ENCODE measurements at places on chromosomes 16 and 17.

GRCh38 chr16:49504023-49504364, 130.4 kb downstream of the C16orf78 start:
- DNase-seq, result no peak

DNA sequence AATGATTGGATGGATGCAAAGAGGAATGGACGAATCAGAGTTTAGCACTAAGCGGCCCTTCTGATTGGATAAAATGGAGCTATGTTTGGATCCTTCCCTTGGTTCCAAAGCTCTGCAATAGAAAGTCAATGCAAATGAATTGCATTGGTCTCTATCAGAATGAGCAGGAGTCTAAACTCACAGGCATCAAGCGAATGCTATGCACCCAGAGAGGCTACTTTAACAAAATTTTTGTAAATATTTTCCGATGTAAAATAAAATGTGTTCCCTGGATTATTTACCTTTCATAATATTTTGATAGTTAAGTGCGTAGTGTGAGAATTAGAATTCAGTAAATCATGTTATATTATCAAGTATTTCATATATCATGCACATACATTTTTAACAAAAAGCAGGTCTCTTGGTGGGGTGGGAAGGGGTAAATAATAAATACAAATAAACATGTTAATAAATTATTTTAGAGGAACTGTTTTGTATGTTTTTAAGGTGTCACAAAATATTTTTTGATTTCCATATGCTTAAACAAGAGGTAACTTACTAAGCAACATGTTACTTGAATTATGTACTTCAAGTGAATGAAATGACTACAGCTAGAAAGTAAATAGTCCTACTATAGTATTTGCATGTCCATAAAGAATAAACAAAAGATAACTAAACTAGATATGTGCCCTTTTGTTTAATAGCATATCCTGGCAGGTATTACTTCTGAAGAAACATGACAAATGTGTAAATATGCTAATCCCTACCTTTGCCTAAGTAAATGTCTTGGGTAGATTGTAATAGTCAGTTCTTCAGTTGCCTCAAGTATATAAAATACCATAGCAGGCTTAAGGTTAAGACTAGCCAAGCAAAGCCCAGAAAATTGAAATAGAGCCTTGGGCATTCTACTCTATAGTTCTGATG, 4.4 kb upstream of the UNK start:
- no peak for DNase-seq

GRCh38 chr17:17944743-17945142, 27.5 kb downstream of the TOM1L2 start:
- DNase-seq, result no peak

GRCh38 chr17:44000141-44000860, 4.1 kb upstream of the NAGS start:
- DNase-seq, result no peak

DNA sequence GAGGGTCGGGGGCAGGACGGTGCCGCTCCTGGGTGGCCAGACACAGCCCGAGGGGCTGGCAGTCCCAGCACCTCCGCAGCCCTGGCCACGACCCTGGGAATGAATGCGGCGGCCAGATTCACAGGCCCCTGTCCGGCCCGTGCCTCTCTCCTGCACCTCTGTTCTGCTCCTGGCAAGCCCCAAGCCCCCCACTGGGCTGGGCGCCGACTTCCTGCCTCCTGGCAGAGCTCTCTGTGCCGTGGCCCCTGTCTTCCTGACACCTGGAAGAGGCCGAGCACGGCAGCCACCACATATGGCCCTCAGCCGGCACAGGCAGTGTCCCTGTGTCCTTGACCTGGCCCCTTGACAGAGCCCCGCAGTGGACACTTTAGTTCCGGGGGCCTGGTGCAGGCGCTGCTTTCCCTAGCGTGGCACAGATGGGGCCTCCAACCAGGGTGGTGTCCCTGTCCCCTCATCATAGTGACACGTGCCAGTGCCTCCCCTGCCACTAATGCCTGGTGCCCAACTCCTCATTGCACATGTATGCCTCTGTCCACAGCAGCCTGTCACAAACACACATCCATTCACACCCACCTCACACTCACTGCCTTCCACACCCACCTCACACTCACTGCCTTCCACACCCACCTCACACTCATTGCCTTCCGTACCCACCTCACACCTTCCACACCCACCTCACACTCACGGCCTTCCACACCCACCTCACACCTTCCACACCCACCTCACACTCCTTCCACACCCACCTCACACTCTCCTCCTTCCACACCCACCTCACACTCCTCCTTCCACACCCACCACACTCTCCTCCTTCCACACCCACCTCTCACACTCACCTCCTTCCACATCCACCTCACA, 110.6 kb upstream of the PLCG2 start:
- no peak for DNase-seq

DNA sequence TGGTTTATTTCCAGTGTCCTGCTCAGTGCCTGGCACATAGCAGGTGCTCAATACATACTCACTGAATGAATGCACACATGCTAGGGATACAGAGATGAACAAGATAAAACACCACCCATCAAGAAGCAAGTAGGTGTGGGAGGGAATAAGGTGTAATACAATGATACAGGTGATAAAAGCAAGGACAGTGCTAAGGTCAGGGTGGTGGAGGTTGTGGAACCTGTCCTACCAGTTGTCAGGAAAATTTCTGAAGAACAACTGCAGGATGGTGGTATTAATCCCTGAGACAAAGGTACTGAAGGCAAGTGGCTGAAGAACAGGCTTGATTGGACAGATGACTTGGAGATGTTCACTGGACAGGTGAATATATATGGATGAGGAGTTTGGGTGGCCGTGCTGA, 1.8 kb downstream of the KNOP1 start:
- DNase-seq, result no peak

DNA sequence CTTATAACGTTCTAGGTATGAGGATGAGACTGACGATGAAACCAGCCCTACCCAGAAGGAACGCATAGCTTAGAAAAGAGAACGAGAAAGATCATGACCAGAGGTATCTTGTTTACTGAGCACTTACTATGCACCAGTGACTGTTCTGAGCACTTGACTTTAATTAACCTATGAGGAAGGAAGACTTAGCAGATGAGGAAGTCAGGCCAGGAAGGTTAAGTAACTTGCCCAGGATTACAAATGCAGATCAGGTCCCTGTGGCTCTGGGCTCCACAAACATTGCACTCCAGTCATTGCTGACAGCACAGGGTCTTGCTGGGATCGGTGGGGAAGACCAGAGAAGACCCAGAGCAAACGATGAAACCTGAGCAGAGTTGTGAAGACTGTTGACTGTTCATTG, 7.1 kb downstream of the KRT13 start:
- no peak for DNase-seq

DNA sequence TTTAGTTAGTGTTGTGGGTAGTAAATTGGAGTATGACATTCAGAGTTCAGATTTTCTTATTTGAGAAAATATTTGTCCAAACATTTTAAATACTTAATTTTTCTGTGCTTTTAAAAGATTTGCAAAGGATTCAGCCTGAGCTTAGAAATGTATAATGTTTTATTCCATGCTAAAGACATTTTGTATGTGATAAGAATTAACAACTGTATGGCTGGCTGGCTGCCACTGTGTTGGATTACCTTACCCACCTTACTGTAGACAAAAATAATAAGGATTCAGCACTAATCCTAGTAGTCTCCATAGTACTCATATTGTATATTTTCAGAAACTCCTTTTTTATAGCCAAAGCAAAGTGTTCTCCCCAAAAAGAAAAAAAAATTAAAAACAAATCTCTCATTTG, 74.8 kb downstream of the TANC2 start:
- DNase-seq, result no peak
